Gastrocnemius medialis (tissue), 4 donors: ENCODE measurements at places on chromosomes 1 and 21.
A peak's percentile ranks its signal among the peaks of the same experiment; 100 is the strongest.

DNA sequence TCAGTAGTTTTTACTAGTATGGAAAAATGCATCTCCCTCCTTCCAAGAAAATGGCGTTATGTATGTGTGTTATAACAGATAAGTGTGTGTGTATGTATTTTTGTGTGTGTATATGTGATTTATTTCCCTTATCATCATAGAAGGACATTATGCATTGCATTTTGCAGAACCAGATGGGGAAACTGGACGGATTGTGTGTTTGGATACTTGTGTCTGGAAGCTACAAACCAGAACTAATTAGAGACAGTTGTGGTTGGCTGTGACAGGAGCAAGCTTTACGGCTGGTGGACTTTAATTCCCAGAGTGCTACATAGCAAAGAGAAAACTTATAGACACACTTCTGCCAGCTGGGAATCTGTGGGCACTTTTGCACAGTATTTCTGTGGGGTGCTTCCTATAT lies 162.5 kb downstream of the RWDD3 start:
- no peak overlapping the region for H3K4me3 ChIP-seq
- no peaks in the 10 kb centered on the region for H3K4me1 ChIP-seq
- no peaks in the 10 kb centered on the region for H3K36me3 ChIP-seq
- H3K27me3 ChIP-seq = no peaks in the 10 kb centered on the region

- H3K27me3 ChIP-seq = no peaks in the 10 kb centered on the region
- H3K27ac ChIP-seq = no peak overlapping the region
- no peak overlapping the region for H3K4me3 ChIP-seq
- H3K4me1 ChIP-seq = no peaks in the 10 kb centered on the region
- no peak for DNase-seq
- no peaks in the 10 kb centered on the region for H3K36me3 ChIP-seq
These were observed 55.3 kb downstream of the C8B start for GRCh38 chr1:56910441-56910985.

- H3K36me3 ChIP-seq = no peaks in the 10 kb centered on the region
- H3K4me3 ChIP-seq = no peak overlapping the region
- no peaks in the 10 kb centered on the region for H3K27me3 ChIP-seq
These were observed 149.6 kb downstream of the RPS6KC1 start for GRCh38 chr1:213200630-213201029.

- H3K27ac ChIP-seq = peak overlapping the region; percentile 80
- DNase-seq = no peak
- H3K4me3 ChIP-seq = no peak overlapping the region
- peaks cover 84% of the 10 kb centered on the region for H3K36me3 ChIP-seq
These were observed 169.2 kb upstream of the SGIP1 start for GRCh38 chr1:66364578-66365391.

GRCh38 chr1:241355311-241356010 lies 1.5 kb downstream of the RGS7 start:
- H3K4me1 ChIP-seq = no peaks in the 10 kb centered on the region
- H3K27ac ChIP-seq = no peak overlapping the region
- H3K4me3 ChIP-seq = no peak overlapping the region
- H3K27me3 ChIP-seq = peaks cover 29% of the 10 kb centered on the region
- no peaks in the 10 kb centered on the region for H3K36me3 ChIP-seq
- no peak for DNase-seq

GRCh38 chr1:31745096-31745945 lies 18.8 kb downstream of the ADGRB2 start:
- no peaks in the 10 kb centered on the region for H3K27me3 ChIP-seq
- no peaks in the 10 kb centered on the region for H3K36me3 ChIP-seq
- peaks cover 1% of the 10 kb centered on the region for H3K4me1 ChIP-seq
- DNase-seq = peak; percentile 29
- no peak overlapping the region for H3K27ac ChIP-seq

GRCh38 chr1:63593303-63593885 lies at the start of gene PGM1:
Gene PGM1 (plus strand): TSS chr1:63593411. CDS start chr1:63593489, 78 bp downstream.
- peak; percentile 51 for DNase-seq
- peak within 1 kb of the TSS; percentile 77 for H3K4me3 ChIP-seq
- H3K27ac ChIP-seq = peak within 1 kb of the TSS; percentile 98
- peaks cover 57% of the 10 kb centered on the region for H3K4me1 ChIP-seq
- H3K27me3 ChIP-seq = no peaks in the 10 kb centered on the region

DNA sequence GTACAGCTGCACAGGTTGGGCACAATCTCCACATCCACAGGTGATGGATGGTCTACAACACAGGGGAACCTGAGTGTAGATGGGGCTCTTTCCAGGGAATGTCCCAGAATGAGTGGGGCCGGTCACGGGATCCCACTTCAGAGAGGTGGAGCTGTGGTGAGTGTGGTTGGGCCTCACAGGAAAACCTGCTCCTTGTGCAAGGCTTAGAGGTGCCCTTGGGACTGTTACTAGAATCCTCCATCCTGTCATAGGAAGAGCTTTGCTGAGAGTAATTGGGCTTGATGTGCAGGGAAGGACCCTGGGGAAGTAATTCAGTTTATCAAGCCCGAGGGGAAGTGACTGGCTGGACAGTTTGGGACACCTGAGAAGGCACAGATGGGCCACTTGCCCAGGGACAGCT lies 137.9 kb downstream of the ZSCAN20 start:
- no peak for DNase-seq
- H3K4me3 ChIP-seq = no peak overlapping the region
- no peaks in the 10 kb centered on the region for H3K36me3 ChIP-seq
- no peak overlapping the region for H3K27ac ChIP-seq
- no peaks in the 10 kb centered on the region for H3K4me1 ChIP-seq

DNA sequence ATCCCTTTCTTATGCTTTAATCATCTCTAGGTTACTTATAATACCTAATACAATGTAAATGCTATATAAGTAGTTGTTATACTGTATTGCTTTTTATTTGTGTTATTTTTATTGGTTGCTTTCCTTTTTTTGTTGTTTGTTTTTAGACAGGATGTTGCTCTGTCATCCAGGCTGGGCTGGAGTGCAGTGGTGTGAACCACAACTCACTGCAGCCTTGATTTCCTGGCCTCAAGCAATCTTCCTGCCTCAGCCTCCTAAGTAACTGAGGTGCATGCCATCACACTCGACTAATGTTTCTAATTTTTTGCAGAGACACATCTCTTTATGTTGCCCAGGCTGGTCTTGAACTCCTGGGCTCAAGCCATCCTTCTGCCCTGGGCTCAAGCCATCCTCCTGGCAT lies 26.9 kb downstream of the KRTAP19-8 start:
- no peak for DNase-seq
- no peaks in the 10 kb centered on the region for H3K4me1 ChIP-seq
- no peaks in the 10 kb centered on the region for H3K27me3 ChIP-seq
- H3K27ac ChIP-seq = no peak overlapping the region
- H3K4me3 ChIP-seq = no peak overlapping the region

GRCh38 chr1:28190996-28191645 lies 14.6 kb upstream of the PTAFR start:
- DNase-seq = no peak
- no peaks in the 10 kb centered on the region for H3K4me1 ChIP-seq
- no peak overlapping the region for H3K27ac ChIP-seq

DNA sequence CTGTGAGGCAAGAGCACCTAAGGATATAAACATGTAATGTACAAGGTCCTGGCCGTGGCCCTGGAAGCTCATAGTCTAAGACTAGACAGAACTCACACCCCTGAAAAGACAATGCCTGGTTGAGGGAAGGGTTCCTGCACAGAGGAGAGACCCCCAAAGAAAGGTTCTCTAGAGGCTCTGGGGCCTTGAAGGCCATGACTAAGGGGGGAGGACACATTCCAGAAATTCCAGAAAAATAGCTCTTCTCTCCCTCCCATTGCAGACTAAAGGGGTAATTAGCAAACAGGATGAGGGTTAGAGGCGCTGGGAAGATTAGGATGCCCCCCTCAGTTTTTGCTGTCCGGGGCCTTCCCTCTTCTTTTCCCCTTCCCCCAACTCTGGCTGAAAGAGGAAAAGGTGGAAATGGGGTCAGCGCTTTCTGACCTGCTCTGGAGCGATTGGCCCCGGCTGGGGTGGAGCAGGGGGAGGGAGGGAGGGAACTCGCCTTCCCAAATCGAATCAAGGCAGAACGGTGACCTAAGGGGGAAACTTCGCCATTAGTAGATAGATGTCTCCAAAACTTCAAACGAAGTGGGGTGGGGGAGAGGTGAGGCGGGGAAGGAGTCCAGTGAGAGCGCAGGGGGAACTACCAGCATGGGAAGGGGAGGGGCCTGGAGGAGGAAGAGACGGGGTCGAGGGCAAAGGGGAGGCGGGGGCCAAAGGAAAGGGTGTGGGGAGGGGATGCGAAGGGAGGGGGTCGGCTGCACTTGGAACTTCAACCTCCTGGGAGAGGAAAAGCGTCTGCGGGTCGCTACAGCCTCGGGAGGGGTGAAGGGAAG lies 11.8 kb downstream of the PAX7 start:
- no peaks in the 10 kb centered on the region for H3K36me3 ChIP-seq
- H3K27me3 ChIP-seq = peaks cover 98% of the 10 kb centered on the region
- no peaks in the 10 kb centered on the region for H3K4me1 ChIP-seq
- peak overlapping the region; percentile 36 for H3K4me3 ChIP-seq
- DNase-seq = no peak

DNA sequence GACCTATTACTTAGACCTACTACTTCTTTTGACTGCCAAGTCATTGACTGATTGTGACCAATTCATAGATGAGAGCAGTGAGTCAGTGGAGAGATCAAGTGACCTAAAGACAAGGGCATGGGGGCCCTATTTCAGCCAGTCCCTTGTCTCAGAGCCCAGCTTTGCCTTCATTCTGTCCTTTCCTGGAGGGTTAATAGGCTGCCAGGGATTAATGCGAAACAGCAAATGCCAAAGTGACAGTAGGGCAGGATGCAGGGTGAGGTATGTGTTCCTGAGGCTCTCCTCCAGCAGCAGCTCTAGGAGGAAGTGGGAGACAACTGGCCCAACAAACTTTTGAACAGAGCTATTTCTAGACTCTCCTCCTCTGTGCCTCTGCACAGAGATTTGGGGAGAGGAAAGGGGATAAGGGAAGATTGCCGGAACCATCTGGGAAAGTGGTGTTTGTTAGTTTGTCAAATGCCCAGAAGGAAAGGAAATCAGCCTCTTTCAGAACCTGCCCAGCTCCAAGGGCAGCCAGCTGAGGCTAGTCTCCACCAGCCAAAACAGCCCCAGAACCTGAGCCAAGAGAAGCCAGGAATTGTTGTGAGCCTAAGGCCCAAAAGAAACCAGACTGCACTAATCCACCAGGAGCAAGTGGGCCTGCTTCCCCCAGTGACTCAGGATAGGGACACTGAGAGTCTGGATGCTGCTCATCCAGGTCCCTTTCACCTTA lies 4.9 kb upstream of the S100A3 start:
- no peaks in the 10 kb centered on the region for H3K36me3 ChIP-seq
- H3K4me1 ChIP-seq = peaks cover 7% of the 10 kb centered on the region
- H3K27ac ChIP-seq = peak overlapping the region; percentile 21
- H3K27me3 ChIP-seq = no peaks in the 10 kb centered on the region

DNA sequence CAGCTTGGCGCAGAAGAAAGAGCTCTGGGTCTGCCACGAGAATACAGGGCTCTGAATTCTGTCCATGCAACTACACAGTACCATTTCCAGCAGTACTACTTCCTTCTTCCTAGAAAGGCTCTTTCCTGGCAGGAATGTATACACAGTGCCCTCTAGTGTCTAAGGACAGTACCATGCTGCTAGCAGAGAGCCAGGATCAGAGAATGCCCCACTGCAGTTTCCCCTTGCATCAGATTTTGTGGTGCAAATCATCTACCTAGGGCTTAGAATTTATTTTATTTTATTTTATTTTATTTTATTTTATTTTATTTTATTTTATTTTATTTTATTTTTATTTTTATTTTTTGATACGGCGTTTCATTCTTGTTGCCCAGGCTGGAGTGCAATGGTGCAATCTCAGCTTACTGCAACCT lies 50.8 kb downstream of the PAX7 start:
- no peak overlapping the region for H3K27ac ChIP-seq
- H3K4me3 ChIP-seq = no peak overlapping the region
- no peaks in the 10 kb centered on the region for H3K4me1 ChIP-seq
- H3K36me3 ChIP-seq = no peaks in the 10 kb centered on the region

GRCh38 chr1:169779150-169779549 lies 15.6 kb downstream of the METTL18 start:
- H3K36me3 ChIP-seq = no peaks in the 10 kb centered on the region
- no peak for DNase-seq
- H3K4me3 ChIP-seq = no peak overlapping the region
- H3K4me1 ChIP-seq = no peaks in the 10 kb centered on the region
- no peak overlapping the region for H3K27ac ChIP-seq
- H3K27me3 ChIP-seq = no peaks in the 10 kb centered on the region

GRCh38 chr1:42201986-42202385 lies 37.4 kb upstream of the GUCA2A start:
- no peak overlapping the region for H3K27ac ChIP-seq
- H3K4me3 ChIP-seq = no peak overlapping the region
- H3K4me1 ChIP-seq = peaks cover 3% of the 10 kb centered on the region
- H3K27me3 ChIP-seq = no peaks in the 10 kb centered on the region

- no peak overlapping the region for H3K4me3 ChIP-seq
These were observed 209.7 kb downstream of the PATJ start for GRCh38 chr1:61951731-61952580.

- DNase-seq = no peak
- no peak overlapping the region for H3K4me3 ChIP-seq
- no peaks in the 10 kb centered on the region for H3K36me3 ChIP-seq
- no peaks in the 10 kb centered on the region for H3K4me1 ChIP-seq
- no peak overlapping the region for H3K27ac ChIP-seq
These were observed 181.6 kb downstream of the ZNF326 start for GRCh38 chr1:90176530-90176929.

DNA sequence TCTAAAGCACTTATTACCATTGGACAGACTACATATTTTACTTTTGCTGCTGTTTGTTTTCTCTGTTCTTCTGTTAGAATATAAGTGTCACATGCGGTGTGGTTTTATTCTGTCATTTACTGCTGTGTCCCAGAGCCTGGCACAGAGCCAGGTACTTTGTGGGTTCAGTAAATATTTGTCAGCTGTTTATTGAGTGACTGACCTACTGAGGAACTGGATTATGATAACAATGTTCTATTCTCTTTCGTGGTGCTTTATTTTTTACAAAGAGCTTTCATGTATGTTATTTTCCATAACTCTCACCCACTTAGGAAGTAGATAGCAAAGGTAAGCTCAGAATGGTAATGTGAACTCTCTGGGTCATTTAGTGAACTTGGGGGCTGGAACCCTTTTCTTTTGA lies 118.8 kb downstream of the RWDD3 start:
- no peak for DNase-seq
- H3K4me1 ChIP-seq = no peaks in the 10 kb centered on the region
- no peak overlapping the region for H3K4me3 ChIP-seq
- no peaks in the 10 kb centered on the region for H3K36me3 ChIP-seq

- H3K27me3 ChIP-seq = no peaks in the 10 kb centered on the region
- no peaks in the 10 kb centered on the region for H3K4me1 ChIP-seq
- H3K27ac ChIP-seq = no peak overlapping the region
These were observed 156.9 kb upstream of the GJB5 start for GRCh38 chr1:34597877-34598514.
